ENCODE measurements at places on chromosomes 5 and 9.

DNA sequence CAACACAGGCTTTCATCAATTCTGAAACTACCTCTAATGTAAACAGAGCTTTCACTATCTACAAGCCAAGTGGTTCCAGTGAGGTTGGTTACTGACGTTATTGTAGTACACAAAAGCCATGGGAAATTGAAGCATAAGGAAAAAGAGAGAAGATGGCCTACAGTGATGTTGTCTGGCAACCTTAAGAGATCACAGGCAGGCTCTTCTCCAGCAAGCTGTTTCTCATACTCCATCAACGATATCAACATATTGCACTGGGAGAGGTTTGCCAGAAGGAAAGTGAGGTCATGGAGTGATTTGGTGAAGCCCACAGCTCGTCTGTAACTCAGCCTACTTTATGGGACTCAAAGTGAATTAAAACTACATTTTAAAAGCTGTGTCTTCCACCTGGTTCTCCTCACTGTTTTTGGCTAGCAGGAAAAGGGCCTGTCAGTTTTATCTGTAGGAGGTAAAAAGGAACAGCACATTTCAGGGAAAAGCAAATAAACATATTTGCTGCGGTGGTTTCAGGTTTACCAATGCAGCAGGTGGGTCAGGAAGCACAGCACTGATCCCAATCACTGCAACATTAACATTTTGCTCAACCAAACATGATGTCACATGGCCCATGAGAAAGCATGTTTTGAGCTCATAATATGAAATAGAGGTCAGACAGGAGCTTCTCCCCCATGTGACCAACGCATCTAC is 72.9 kb downstream of the ARSB start:
- no peak for DNase-seq

- no peak for DNase-seq
Measured at GRCh38 chr9:75461183-75461582, 372.9 kb downstream of the OSTF1 start.

DNA sequence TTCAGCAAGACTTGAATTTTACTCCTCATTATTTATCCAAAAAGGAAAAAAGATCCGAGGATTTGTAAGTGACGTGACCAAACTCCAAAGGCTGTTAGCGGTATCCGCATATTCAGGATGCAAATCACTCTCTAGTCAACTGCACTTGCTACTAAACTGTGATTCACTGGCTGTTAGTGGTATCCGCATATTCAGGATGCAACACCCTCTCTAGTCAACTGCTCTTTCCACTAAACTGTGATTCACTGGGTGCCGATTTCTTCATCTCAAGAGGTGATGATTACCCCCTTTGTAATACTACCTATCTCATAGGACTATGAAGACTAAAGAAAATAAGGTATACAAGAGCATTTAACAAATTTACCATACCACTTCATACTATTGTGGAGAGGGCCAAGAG is 5.7 kb downstream of the MAPKAP1 start:
- no peak for DNase-seq

DNA sequence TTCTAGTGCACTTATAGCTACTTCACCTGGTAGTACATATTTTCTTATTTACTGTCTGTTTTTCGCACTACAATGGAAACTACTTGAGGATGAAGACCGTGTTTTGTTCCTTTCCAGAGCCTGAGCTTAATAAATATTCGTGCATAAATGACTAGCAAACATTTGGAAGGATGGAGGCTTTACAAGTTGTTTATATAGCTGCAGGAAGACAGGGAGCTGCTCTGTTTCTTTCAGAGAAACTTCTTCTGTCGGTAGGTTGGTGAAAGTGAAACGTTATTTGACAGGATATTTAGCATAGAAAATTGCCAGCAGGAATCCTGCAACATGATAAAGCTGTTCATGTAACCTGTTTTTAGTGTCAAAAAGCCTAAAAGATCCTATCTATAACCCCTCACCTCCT is 210.6 kb downstream of the PCSK5 start:
- no peak for DNase-seq

DNA sequence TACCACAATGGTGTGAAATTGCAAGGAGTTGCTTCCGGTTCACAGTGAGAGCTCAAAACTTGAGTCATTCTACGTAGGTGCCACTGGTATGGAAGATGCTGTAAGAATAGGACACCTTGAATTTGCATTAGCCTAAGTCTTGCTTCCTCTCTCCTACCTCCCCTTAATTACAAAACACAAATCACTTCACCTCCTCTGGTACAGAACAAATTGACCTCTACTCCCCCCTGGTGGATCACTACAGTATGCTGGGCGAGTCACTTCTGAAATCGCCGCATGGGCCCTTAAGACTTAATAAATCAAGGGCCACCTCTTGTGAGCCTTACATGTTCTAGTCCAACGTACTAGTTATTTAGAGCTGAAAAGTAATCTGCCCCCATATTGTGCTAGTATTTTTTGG is 145.3 kb upstream of the SMARCA2 start:
- no peak for DNase-seq

DNA sequence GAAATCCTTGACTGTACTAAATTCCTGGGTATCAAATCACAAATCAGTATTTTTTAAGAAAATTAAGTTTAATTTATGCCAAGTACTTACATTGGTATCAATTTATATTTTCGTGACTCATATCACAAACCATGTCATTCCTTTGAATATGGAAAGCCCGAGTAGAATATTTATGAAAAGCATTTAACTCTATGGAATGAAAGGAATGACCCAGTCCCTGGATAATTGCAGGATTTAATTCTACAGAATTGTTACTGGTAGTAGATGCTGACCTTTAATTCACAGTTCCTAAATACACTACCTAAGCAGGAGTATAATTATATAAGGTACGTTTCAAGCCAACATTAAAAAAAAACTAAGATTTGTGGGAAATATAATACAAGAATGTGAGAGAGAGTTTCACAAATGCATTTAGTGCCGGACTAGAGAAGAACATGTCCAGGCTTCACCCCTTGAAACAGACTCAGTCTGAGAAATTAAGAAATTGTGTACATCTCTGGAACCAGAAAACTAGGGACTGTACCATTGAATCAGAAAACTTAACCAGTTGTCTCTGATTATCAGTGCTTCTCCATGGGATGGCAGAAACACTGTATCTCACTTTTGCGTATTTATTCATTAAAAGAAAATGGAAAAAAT is 28.5 kb upstream of the PLPPR1 start:
- no peak for DNase-seq

DNA sequence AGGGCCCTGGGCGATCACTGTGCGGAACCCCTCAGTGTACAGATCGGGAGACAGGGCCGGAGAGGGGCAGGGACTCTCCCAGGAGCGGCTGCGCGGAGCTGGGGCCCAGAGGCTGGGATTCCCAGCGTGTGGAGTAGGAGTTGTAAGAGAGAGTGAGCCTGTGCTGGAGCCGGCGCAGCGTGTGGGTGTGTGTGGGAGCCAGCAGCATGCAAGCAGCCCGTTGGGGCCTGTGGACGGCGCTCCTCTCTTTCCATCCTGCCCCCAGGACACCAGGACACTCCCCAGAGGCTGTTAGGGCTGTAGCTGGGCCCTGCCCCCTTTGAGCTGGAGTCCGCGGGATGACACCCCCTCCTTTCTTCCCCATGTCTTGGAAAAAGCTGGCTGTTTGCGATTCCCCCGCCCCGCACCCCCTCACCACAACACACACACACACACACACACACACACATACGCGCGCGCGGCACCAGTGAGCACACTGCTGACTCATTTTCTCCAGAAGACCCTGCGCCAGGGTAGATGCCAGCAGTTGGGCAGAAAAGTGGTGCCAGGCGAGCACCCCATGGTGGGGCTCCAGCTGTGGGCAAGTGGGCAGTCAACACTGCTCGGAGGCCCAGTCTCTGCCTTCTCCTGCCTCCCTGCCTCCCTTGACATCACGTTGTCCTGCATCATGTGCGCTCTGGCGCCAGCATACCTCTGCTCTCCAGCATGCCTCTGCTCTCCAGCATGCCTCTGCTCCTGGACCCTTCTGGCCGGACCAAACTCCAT is 1.5 kb downstream of the COL27A1 start:
- no peak for DNase-seq

DNA sequence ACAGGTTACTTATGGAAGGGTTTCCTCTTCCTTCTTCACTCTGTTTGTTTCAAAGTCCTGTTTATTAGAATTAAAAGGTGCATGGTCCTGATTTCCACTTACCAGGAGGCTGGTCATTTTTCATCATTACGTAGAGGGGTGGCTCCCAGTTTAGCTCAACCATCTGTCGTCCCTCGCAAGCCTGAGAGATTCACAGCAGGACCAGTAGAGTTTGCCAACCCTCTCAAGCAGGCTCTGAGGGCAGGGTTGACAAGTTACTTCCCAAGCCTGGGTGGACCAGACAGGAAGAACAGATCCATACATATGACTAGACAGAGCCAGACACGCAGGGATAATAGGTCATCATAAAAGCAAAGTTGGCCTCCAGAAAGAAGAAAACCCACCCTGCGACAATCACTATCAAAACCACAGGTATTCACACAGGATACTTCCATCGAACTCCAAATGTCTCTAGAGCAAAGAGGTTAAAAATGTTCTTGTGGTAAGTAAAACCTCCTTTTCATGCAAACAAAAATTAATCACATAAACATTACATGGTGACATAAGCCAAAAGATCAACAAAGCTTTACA is 151.9 kb downstream of the ELAVL2 start:
- DNase-seq, result no peak

GRCh38 chr5:169584998-169585451 is 1.5 kb downstream of the SPDL1 start:
- DNase-seq, result no peak

GRCh38 chr9:120625222-120625621 is 45.3 kb upstream of the CDK5RAP2 start:
- DNase-seq, result no peak

DNA sequence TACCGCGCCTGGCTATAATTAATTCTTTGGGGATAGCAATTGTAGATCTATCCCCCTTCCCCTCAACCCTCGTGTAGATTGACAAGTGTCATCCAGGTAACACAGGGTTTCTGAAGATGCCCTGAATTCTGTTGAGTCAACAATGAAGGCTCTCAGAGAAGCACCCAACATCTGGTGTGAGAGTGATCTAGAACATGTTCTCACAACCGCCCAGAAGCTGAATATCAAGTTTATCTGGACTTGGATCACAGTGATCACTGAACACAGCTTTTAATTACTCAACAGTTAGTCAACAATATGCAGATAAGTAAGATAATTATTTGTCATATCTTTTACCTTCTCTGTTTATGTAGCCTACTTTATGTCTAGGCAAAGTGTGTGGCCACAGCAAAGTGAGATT is 204.2 kb upstream of the RGMB start:
- DNase-seq, result no peak

DNA sequence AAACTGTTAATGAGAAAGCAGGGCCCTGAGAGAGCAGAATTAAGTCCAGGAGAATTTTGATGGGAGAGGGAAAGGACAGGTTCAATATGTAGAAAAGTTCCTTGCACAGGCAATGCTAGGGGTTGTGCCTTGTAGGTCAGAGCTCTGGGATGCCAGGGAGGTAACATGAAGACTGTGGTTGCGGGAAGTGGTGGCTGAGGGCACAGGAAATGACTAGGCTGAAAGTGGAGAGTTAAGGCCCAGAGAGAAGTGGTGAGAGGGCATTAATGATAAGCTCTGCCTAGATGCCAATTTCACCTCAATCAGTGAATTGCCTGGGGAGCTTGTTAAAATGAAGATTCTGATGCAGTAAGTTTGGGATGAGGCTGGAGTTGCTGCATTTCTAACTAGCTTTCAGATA is 31.5 kb upstream of the PPP3R2 start:
- DNase-seq, result no peak

GRCh38 chr5:32031089-32031488 is 143.0 kb downstream of the GOLPH3 start:
- DNase-seq, result no peak

- peak; percentile 12 for DNase-seq
Measured at GRCh38 chr5:35672995-35673394, 55.3 kb downstream of the SPEF2 start.

GRCh38 chr5:180370861-180371641 is 17.9 kb upstream of the GFPT2 start:
- DNase-seq, result no peak

DNA sequence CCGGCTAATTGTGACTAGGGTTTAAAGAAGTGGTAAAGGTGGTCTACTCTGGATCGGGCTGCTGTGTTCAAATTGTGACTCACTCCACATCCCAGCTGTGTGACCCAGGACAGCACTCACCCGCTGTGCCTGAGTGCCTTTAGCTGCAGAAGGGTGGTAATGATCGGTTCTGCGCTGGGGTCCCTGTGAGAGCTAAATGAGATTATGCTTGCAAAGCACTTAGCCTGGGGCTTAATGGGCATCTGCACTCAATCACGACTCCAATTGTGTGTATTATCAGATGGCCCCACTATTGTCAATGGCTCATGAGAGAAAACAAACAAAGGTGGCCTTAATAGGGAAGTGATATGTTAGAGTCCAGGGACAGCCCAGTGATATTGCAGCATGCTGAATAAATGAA is 25.1 kb upstream of the TBC1D2 start:
- DNase-seq, result no peak

- DNase-seq, result no peak
Measured at GRCh38 chr9:113675475-113675941, 200.6 kb upstream of the ZNF618 start.

- no peak for DNase-seq
Measured at GRCh38 chr5:80957031-80957761, 3.0 kb upstream of the RASGRF2 start.

GRCh38 chr5:126138281-126138931 is 284.8 kb upstream of the GRAMD2B start:
- DNase-seq, result no peak

DNA sequence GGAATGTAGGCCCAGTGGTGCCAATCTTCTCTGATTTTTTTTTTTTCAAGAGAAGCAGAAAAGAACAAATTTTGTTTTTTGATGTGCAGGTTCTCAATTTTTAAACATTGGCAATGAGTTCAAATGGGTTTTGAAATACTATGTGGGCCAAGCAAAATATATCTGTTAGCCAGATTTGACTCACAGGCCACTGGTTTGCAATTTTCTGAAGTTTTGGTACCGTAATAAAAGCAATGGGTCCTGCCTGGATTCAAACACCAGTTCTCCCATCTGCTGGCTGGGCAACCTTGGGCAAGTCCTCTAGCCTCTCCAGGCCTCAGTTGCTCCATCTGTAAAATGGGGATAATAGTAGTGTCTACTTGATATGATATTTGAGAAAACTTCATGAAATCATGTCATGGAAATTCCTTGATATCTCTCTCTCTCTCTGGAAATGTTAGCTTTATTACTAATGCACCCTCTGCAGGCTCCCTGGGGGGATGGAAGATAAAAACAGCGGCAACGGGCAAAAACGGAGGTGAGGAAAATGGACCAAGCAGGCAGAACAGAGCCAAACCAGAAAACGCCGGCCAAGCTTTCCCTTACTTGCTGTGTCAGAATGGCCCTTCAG is 63.4 kb downstream of the SMIM23 start:
- no peak for DNase-seq

DNA sequence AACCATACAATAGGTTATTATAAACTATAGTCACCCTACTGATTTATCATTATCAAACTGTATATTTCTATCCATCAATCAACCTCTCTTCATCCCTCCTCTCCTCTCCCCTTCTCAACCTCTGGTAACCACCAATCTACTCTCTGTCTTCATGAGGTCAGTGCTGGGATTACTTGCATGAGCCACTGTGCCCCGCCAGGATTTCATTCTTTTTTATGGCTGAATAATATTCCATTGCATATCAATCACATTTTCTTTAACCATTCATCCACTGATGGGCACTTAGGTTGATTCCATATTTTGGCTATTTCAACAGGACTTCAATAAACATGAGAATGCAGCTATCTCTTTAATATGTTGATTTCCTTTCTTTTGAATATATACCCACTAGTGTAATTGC is 10.8 kb upstream of the PURA start:
- no peak for DNase-seq

Data from T-helper 22 cell (primary cell).